Myocyte (in vitro differentiated cells): ENCODE measurements at places on chromosomes 4 and X. TPM values are rescaled to one million over a fixed set of nuclear protein-coding genes. Genes with fewer than 3 reads are reported as not detected.

The KIAA0232 gene
- total RNA-seq = 64.2 and 73.7 TPM in 2 replicates

DNA sequence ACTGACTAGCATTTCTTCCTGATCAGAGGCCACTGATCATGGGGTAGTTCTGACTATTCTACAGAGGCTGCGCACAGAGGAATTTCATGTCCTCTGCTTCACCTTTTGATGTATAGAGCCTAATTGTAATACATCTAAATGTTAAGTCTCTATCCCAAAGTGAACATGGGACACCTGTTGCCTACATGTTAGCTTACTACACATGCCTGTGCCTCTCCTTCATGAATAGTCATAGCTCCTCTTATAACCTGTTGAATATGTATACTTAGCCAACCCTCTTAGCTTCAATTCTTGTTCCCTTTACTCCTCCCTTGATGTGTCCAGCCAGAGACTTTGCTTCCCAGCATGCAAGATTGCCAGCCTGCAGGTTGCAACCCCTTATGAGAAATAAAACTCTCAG lies 9.6 kb upstream of the THOC2 start:
- no peak for DNase-seq

The UGT2B11 gene
- total RNA-seq = not detected in 2 replicates

The C4orf17 gene
- 0.31 TPM in 1 of 2 replicates, not detected in the other for total RNA-seq

DNA sequence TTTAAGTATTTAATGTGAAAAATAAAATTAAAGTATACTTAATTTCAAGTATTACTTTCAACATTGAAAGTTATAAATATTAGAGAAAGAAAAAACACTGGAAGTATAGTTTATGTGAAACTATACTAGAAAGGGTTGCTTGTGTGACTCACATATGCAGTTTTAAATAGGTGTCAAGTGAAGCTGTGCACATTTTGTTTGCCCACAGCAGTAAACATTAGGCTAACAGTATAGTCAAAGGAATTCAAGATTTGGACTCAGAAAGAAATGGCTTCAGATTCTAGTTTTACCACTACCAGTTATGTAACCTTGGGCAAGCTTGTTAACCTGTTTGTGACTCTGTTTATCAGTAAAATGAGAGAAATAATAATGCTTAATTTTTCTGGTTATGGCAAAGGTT lies 148.2 kb downstream of the FAM47B start:
- no peak for DNase-seq

The BCORL1 gene
- total RNA-seq = 0.94 and 1.5 TPM in 2 replicates

DNA sequence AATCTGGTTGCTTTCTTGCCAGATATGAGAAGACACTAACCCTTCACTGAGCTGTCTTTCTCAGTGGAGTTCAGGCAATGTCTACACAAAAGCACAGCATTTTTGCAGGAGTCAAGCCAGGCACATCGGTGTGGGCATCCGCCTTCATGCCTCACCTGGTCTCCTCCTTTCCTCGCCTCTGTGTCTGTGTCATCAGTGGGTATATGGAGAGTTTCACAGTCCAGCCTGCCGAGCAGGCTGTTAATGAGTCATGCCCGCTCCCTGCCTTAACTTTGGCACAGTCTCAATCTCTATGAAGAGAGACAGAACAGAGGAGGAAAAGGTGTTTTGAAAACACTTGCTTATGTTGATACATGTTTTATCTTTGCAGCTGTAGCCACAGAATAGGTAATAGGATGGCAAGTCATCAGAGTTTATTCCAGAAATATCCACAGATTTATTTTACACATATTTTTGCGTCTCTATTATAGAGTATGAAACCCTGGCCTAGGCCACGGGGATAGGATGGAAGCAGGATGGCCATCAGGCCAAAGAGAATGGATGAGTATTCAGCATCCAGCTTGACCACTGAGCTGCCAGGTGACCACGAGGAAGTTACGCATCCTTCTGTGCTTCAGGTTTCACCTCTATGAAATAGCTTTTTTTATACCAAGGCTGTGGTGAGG lies 32.8 kb upstream of the MAML3 start:
- DNase-seq = peak; percentile 28

DNA sequence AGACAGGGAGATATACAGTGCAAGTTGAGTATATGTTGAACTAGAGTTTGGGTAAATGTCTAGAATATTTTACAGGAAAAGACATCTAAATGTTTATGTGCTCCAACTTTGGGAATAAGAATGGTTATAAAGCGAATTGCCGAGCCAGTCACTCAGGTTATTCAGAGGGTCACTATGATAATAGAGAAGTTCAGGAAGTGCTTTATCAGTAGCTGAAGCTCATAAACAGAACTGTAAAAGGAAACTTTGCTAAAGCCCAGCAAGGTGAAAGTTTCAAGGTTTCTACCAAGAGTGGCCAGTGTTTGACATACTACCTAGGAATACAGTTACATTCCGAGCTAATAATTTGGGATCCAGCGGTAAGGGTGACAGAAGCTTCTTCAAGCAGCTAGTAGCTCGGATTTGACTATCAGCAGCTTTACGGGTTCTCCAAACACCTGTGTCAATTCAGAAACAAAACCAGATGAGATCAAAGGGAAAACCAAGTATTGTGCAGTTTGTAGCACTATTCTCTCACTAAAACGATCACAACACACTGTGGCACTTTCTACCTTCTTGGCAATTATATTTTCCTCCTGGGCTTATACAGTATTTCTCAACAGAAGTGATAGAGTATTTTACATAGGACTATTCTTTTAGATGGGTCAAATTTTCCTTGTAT lies 17.2 kb upstream of the BCLAF3 start:
- no peak for DNase-seq

DNA sequence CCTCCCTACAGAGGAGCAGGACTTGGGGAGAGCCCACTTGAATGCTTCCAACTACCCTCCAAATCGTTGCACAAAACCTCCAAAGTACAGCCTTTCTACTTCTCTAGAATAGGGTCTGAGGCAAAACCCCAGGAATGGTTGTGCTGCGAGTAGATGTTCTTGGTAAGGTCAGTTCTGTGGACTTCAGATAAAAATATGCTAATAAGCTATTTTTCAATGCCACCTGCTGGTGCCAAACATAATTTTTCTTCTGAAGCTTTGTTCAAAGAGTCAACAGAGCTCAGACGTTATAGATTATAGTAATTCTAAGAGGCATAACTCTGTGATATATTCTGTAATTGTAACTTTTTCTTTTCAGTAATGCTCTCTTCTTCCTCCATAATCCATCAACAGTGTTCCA lies 425.7 kb downstream of the GPAT3 start:
- DNase-seq = peak; percentile 46

DNA sequence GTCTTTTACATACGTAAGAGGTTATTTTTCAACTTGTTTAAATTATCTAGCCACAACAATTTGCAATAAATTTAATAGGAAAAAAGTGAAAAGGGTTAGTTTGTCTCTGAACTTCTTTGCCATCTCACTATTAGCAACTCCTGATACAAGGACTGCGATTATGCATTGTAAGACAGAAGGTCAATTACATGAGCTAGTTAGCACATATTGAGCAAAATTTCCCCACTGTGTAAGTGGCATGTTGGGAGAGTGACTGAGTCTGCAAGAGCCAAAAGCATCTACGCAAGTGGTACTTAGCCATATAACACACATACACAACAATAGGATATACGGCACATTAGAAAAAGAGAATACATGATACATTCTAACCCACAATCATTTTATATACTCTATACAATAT lies 927.2 kb downstream of the STPG2 start:
- DNase-seq = no peak

The WAS gene
- total RNA-seq = 0.19 TPM in 1 of 2 replicates, not detected in the other

The NPY2R gene
- total RNA-seq = not detected in 2 replicates

DNA sequence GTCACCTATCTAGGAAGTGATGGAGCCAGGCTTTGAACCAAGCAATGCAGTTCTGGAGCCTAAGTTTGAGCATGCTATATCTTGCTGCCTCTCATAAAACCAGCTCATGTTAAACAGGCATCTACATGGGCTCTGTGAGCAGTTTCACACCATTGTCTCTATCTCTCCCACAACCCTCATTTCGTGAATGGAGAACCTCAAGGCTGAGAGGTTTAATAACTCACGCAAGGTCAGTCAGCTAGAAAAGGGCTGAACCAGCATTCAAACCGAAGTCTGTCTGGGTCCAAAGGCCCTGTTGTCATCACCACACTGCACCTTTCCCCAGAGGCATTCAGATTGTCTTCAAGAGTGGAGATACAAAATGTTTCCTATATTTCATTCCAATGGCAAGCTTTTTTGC lies 369.2 kb downstream of the MID1IP1 start:
- no peak for DNase-seq

The CXCL6 gene
- total RNA-seq = not detected in 2 replicates

GRCh38 chrX:24526616-24527015 lies 61.5 kb downstream of the PDK3 start:
- DNase-seq = no peak

DNA sequence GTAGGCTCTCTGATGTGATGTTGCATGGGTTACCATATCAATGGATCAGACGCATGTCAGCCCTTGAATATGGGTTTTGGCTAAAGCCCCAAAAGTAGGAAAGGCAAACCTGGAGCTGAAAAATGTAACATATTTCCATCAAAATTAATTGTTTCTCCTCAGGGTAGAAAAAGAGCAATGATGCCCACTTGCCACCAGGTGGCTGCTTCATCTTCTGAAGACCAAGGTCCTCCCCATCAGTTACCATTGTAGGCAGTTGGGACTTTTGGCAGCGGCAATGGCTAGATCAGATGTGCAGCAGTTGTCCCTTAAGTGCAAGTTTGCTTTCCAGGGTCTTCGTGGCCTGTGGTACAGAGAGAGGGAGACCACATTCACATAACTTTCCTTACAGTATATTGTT lies 118.2 kb downstream of the NAF1 start:
- DNase-seq = peak; percentile 42

GRCh38 chr4:21290562-21290961 lies 590.3 kb downstream of the PACRGL start:
- no peak for DNase-seq

The SPANXC gene
- total RNA-seq = not detected in 2 replicates

- peak; percentile 35 for DNase-seq
Measured at GRCh38 chr4:113739197-113739596, 22.3 kb downstream of the CAMK2D start.

The FOXP3 gene
- total RNA-seq = 0.05 TPM in 1 of 2 replicates, not detected in the other

DNA sequence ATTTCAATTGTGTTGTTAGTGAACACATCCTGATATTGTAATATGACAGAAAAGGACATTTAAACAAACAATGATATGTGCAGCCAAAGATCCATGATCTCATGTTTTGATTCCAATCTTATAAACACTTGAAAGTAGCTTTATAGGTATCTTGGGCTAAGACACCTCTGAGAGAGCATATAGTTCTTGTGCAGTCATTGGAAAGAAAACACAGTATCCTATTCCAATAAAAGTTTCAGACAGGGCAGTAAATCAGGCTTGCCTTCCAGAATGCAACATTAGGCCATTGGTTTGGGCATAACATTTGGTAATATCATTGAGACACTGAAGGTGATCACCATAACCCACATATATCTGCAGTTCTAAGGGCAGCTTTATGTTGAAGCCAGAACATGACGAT lies 188.3 kb upstream of the HCCS start:
- DNase-seq = no peak

- no peak for DNase-seq
Measured at GRCh38 chrX:45743081-45743533, 542.4 kb upstream of the DIPK2B start.

DNA sequence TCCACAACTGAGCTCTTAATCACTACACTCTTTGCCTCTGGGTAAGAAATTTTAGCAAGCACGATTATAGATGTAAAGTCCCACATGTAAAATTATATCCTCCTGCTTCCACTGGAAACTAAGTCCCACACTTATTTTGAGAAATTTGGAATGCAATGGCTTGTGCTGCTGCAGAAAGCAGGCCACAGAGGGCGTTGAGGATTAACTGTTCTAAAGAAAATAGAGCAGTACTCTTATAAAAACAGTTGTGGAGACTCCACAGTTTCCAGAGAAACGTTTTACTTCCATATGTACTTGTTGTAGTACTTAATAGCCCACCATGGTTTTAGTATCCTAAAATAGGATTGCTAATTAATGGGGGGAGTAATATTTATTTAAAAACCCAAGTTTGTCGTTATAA lies 1.7 kb upstream of the CENPC start:
- DNase-seq = no peak

DNA sequence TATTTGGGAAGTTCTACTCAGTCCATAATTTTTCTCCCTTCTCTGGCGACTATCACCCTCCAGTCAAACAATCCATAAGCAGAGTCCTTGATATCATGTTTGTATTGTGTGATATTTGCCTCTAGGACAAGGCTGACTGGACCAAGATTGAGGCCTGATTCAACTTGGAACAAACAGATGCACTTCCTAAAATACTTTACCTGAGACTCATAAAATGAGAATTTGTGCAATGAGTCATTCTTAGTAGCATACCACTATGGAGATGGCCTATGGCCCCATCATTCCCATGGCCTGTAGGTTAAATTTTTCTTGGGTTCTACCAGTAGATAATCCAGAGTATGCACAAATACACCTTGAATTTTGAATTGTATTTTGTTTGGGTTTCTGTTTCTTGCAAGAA lies 74.2 kb upstream of the DMD start:
- no peak for DNase-seq
